ENCODE measurements at places on chromosomes 3 and 15. TPM values are rescaled to one million over a fixed set of nuclear protein-coding genes. Genes with fewer than 3 reads are reported as not detected.

SKOR1 gene
- not detected for total RNA-seq

CHST13 gene
- not detected for total RNA-seq

TTLL13 gene
- total RNA-seq = not detected

PIGZ gene
- total RNA-seq = 4.5 TPM

MRPS11 gene
- 99.8 TPM for total RNA-seq

IGF2BP2 gene
- total RNA-seq = 29.2 TPM

IL17RE gene
- not detected for total RNA-seq

FAM131A gene
- total RNA-seq = 10.6 TPM

GPR156 gene
- 0.24 TPM for total RNA-seq

SCN11A gene
- total RNA-seq = not detected
